ENCODE measurements at places on chromosomes 5 and 9.

GRCh38 chr5:368183-369084, 46.9 kb downstream of the AHRR start:
- DNase-seq = peak; percentile 30

DNA sequence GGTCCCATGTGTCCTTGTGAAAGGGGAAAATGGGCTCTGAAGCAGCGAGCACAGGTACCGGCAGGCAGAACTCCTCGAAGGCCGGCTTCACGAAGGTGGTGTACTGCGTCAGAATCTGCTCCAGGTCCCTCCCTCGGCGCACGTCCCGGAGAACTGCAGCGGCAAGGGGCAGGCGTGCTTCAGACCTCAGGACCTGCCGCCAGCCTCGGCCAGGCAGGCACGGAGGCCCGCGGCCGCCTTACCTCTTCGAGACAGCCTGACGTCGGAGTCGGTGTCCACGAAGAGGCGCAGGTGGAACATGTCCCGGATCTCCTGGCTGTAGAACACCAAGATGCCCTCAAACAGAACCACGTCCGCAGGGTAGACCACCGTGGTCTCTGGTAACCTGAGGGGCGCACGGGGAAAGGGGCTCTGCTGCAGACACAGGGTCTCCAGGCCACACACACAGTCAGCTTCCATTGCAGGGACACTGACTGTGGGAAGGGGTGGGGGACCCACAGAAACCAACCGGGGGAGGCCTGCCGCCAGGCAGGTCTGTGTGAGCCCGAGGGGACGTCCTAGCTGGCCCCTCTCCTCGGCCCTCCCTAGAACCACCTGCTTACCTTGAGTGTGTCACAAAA, 2.1 kb downstream of the UCK1 start:
- no peak for DNase-seq

DNA sequence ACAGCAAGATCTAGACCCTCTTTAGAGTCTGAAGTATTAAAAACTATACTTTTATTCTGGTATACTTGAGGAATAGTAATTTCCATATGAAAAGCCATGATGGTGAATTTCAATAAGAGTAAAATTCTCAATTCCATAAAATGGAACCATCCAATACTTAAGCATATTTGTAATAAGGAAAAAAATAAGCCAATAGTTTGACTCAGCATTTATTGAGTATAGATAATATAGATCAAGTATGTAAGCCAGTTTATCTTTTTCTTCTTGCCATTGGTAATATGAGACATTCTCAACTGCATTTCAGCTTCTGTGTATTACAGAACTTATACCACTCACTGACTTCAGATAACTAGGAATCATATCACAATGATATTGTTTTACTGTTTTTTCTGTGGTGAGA, 361.0 kb downstream of the SLCO4C1 start:
- DNase-seq = no peak

DNA sequence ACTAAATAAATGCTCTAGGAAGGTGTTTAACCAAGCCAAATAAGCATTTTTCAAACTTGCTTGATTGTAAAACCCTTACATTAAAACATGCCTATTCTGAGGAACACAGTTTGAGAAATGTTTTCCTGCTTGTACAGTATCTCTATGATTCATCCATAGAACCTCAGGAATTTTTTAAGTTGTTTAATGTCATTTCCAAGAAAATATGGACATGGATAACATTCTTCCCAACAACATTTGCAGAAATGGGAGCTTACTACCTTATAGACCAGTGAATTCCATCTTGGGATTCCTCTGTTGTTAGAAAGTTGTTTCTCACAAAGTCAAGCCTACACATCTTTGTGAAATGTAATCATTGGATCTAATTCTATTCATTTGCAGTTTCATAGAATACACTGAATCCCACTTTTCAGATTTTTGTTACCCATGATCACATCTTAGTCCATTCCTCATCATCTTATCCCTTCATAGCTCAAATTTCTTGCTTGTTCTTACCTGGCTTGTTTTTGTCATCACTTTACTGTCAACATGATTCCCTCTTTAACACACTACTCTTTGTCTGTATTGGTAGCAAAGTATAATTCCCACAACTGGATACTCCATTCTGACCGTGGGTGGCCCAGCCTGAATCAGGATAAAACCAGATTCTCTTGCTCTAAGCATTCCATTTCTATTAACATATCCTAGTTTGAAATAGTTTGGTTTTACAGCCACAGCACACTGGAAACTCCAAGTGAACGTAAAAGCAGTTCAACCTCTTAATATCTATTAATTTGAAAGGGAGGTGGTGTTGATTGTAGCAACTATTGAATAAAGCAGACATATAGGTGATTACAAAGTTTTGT, 49.4 kb upstream of the PAPPA start:
- DNase-seq = no peak

DNA sequence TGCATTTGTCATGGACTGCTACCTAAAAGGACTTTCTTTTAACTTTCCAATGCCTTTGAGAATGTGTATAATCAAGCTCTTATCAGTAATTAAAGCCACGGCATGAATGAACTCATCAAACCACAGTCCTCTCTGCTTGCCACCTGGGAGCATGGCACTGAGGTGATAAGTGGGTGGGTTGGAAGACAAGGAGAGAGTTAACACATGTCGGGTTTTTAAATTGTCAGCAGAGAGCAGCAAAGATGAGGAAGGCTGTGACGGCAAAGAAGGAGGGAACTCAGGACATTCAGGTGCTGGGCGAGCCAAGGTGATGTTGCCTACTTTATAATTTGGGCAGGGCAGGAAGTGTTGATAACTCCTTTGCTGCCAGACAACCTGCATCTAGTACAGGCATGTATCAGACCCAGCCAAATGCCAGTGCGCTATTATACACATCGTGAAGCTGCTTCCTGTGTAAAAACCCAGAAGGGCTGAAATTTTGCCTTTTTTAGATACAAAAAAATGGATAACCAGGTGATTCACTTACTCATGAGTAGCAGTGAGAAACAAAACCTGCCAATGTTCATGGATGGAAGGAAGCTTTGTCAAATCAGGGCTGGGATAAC, 269.1 kb downstream of the KIF4B start:
- no peak for DNase-seq

DNA sequence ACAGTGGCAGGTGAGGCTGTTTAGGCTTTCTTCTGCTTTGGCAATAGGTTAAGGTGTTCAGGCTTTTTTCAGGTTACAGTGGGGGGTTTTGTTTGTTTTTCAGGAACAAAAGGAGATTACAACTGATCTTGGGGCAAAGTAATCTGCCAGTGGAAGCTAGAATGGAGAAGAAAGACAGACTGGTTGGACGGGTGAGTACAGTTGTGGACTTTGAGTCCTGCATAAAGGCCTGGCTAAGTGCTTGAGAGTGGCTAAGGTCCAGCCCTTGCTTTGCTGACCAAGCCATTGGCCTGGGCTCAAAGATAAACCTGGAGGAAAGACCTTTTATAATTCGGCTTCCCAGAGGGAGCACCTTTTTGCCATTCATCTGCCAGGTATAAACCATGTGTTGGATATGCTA, 63.1 kb downstream of the MTMR12 start:
- DNase-seq = no peak

GRCh38 chr9:28678097-28678496, 1104.8 kb upstream of the C9orf72 start:
- no peak for DNase-seq

- no peak for DNase-seq
Observed at GRCh38 chr9:133429214-133429613, 7.0 kb downstream of the ADAMTS13 start.

DNA sequence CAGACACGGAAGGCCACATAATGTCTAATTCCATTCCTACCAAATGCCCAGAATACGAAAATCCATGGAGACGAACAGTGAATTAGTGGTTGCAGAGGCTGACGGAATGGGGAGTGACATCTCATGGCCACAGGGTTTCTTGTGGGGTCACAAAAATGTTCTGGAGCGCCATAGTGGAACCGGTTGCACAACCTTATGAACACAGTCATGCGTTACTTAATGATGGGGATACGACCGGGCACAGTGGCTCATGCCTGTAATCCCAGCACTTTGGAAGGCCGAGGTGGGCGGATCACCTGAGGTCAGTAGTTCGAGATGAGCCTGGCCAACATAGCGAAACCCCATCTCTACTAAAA, 26.0 kb upstream of the TTLL11 start:
- DNase-seq = no peak

- no peak for DNase-seq
Observed at GRCh38 chr9:124448019-124448418, 2.2 kb upstream of the ADGRD2 start.

- no peak for DNase-seq
Observed at GRCh38 chr9:25025156-25025555, 479.5 kb upstream of the IZUMO3 start.

GRCh38 chr9:96108691-96109380, 193.1 kb downstream of the HSD17B3 start:
- DNase-seq = no peak

Data from AML-193 (cell line).